CD8-positive, alpha-beta memory T cell (primary cell): ENCODE measurements at places on chromosomes 7 and 10.

DNA sequence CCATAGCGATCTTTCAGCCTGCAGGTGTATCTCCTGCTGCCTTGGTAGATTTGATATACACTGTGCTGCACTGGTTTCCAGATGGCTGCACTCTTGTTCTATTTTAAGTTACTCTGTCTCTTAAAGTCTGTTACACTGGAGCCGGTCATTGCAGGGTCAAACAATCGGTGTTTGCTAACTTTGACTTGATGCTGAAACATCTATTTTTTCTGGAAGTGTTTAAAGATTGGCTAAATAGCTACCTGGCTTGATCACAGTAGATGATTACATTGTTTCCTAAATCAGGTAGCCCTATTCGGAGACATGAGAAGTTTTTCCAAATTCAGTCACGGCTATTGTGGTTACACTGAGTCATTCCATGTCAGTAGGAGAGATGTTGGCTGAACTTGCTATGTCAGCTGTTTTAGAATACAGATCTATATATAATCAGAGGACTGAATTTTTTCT, 574.8 kb downstream of the ETV1 start:
- H3K27me3 ChIP-seq = no peaks in the 10 kb centered on the region
- no peaks in the 10 kb centered on the region for H3K4me1 ChIP-seq

- peak overlapping the region; percentile 94 for H3K27ac ChIP-seq
- H3K36me3 ChIP-seq = peaks cover 36% of the 10 kb centered on the region
- peaks cover 76% of the 10 kb centered on the region for H3K4me1 ChIP-seq
- H3K4me3 ChIP-seq = no peak overlapping the region
- H3K27me3 ChIP-seq = no peaks in the 10 kb centered on the region
- no peak for DNase-seq
These were observed 2.4 kb upstream of the MYO1G start for GRCh38 chr7:44981035-44981706.

DNA sequence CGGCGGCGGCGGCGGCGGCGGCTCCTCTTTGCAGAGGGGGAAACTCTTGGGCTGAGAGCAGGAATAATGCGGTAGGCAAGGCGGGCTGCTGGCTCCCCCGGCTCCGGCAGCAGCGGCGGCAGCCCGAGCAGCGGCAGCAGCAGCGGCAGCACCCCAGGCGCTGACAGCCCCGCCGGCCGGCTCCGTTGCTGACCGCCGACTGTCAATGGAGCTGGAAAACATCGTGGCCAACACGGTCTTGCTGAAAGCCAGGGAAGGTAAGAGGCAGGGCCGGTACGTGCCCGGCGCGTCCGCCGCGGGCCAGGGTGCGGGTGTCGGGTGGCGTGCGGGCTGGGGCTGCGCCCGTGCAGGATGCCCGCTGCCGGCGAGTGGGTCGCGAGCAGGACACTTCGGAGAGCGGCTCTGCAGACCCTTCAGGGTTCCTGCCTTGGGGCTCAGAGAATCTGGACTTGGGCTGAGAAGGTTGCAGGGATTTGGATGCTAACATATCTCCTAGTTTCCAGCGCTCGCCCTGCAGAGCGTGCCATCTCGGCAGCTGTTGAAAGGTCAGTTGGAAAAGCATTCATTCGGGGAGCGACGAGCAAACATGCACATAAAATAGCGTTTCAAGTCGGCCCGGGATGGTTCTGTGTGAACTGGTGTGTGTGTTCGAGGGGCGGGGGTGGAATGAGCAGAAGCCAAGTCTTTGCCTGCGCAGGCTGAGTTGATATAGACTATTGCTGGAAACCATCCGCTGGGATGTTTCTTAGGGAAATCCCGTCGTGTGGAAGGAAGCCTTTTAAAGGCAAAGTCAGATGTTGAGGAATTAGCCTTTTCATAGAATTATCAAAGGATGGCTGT, 562 bp downstream of the GRK5 start:
- no peaks in the 10 kb centered on the region for H3K27me3 ChIP-seq
- peak; percentile 56 for DNase-seq
- H3K36me3 ChIP-seq = no peaks in the 10 kb centered on the region
- H3K4me3 ChIP-seq = peak overlapping the region; percentile 78

DNA sequence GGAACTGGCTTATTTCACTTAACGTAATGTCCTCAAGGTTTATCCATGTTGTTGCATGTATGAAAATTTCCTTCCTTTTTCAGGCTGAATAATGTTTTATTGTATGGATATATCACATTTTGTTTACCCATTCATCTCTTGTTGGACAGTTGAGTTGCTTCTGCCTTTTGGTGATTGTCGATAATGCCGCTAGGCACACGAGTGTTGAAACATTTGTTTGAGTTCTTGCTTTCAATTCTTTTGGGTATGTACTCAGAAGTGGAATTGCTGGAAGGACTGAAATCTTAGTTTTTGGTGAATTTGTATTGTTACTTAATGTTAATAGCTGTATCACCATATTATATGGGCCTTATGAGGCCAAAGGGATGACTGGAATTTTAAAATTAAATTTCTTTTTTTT, 23.6 kb downstream of the CCNY start:
- no peak for DNase-seq
- no peaks in the 10 kb centered on the region for H3K27me3 ChIP-seq
- no peak overlapping the region for H3K27ac ChIP-seq
- no peaks in the 10 kb centered on the region for H3K36me3 ChIP-seq
- no peak overlapping the region for H3K4me3 ChIP-seq

GRCh38 chr7:34991938-34992840, 45.1 kb downstream of the DPY19L1 start:
- peak overlapping the region; percentile 27 for H3K27ac ChIP-seq
- peaks cover 9% of the 10 kb centered on the region for H3K4me1 ChIP-seq
- no peak overlapping the region for H3K4me3 ChIP-seq
- peak; percentile 36 for DNase-seq

DNA sequence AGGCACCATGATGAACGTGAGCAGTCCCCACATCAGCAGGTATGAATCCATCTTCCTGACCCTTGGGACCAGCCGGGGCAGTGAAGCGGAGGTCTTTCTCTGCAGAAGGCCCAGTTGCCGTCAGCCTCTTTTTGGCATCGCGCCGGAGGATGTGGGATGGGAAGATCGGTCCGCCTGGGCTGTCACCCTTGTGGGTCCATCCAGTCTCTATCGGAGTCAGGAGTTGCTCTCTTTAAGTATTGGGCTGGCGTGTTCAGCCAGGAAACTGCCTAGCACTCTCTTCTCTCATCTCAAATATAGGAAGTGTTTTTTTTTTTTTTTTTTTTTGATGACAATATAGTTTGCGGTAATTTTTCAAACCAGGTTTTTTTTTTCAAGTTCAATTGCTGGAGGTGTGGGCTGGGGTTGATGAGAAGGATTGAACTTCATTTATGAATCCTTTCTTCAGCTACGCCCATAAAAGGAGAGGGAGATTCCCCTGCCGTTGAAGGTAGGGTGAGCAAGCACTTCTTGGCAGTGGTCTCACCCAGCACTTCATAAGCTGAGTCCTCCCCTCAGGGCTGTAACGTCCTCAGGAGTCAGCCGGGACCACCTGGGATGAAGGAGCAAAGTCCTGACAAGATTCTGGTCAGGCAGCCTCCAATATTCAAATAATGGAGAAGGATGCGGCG, at the start of gene IL2RA:
Gene IL2RA, minus strand, starts transcription at position 267 of the 671 bp plus-strand sequence. Its CDS starts 216 bp downstream, at position 51.
- peak; percentile 72 for DNase-seq
- peaks cover 50% of the 10 kb centered on the region for H3K4me1 ChIP-seq
- peak within 1 kb of the TSS; percentile 32 for H3K27ac ChIP-seq
- peak within 1 kb of the TSS; percentile 66 for H3K4me3 ChIP-seq
- no peaks in the 10 kb centered on the region for H3K27me3 ChIP-seq
- H3K36me3 ChIP-seq = no peaks in the 10 kb centered on the region

- H3K27me3 ChIP-seq = no peaks in the 10 kb centered on the region
- no peak for DNase-seq
- H3K27ac ChIP-seq = no peak overlapping the region
- no peaks in the 10 kb centered on the region for H3K4me1 ChIP-seq
- H3K36me3 ChIP-seq = no peaks in the 10 kb centered on the region
These were observed 62.4 kb upstream of the MDFIC start for GRCh38 chr7:114859477-114859876.

DNA sequence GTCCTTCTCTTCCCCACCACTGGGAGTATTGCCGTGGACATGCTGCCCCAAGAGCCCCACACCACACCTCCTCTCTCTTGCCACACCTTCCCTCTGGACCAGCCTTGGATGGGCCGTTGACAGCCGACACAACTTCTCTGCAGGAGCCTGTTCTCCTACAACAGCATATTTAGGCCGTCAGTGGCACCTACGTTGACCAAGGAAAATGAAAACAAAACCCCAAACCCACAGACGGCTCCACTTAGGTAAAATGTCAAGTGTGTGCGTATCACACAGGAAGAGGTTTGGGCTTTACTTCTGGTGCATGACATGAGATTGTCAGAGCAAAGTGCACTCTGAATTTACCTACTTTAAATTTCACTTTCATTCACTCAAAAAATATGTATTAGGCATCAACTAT, 246.6 kb downstream of the ZMYND11 start:
- no peaks in the 10 kb centered on the region for H3K27me3 ChIP-seq
- no peak overlapping the region for H3K27ac ChIP-seq
- DNase-seq = no peak
- no peaks in the 10 kb centered on the region for H3K36me3 ChIP-seq
- H3K4me3 ChIP-seq = no peak overlapping the region

GRCh38 chr10:16570731-16571130, 49.1 kb upstream of the C1QL3 start:
- no peaks in the 10 kb centered on the region for H3K27me3 ChIP-seq
- H3K36me3 ChIP-seq = no peaks in the 10 kb centered on the region
- H3K27ac ChIP-seq = no peak overlapping the region
- DNase-seq = no peak

- no peaks in the 10 kb centered on the region for H3K27me3 ChIP-seq
- H3K4me3 ChIP-seq = no peak overlapping the region
- H3K36me3 ChIP-seq = no peaks in the 10 kb centered on the region
- H3K27ac ChIP-seq = no peak overlapping the region
- DNase-seq = no peak
These were observed 276.1 kb downstream of the GLRX3 start for GRCh38 chr10:130412317-130412716.

- no peaks in the 10 kb centered on the region for H3K4me1 ChIP-seq
- H3K4me3 ChIP-seq = no peak overlapping the region
- H3K27ac ChIP-seq = no peak overlapping the region
- H3K27me3 ChIP-seq = no peaks in the 10 kb centered on the region
- H3K36me3 ChIP-seq = no peaks in the 10 kb centered on the region
These were observed 296.0 kb upstream of the KIAA1217 start for GRCh38 chr10:23912884-23913404.

DNA sequence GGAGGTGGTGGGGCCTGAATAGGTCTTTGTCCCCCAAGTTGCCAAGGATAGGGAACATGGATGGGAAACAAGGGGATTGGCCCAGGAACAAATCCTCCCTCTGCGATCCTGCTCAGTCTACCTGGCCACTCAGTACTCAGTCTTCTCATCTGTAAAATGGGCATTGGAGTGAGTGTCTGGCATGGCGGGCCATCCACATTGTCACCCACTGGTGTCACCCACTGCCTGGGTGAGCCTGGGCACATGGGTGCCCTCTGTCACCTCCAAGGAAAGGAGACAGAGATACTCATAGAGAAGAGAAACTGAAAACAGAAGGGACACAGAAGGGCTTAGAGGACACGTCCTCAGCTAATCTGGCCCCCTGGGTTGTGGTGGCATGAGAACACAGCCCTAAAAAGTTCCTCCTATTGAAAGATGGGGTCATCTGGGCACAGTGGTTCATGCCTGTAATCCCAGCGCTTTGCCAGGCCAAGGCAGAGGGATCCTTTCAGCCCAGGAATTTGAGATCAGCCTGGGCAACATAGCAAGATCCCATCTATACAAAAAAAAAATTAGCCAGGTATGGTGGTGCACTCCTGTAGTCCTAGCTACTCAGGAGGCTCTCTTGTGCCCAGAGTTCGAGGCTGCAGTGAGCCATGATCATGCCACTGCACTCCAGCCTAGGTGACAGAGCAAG, 12.5 kb upstream of the TNRC18 start:
- no peak overlapping the region for H3K4me3 ChIP-seq
- H3K36me3 ChIP-seq = no peaks in the 10 kb centered on the region
- H3K4me1 ChIP-seq = no peaks in the 10 kb centered on the region
- DNase-seq = no peak
- no peaks in the 10 kb centered on the region for H3K27me3 ChIP-seq

DNA sequence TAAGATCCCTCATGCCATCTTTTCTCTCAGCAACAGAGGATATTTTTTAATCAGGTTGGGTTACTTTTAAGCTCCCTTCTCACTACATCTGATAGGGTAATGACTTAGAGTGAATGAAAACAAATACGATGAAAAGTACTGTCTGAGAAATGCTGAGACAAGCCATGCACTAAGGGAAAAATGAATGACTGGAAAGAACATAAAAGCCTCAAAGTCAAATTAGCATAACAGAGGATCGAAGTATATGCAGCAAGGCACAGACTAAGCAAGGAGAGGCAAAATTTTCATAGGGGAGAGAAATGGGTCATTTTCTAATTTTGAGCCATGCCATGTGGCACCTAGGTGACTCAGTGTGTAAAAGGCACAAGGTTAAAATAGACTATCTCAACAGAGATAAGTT, 8.5 kb upstream of the POT1 start:
- H3K36me3 ChIP-seq = no peaks in the 10 kb centered on the region
- no peak overlapping the region for H3K27ac ChIP-seq
- no peaks in the 10 kb centered on the region for H3K27me3 ChIP-seq
- DNase-seq = no peak

- no peak overlapping the region for H3K4me3 ChIP-seq
- no peak for DNase-seq
- H3K27me3 ChIP-seq = no peaks in the 10 kb centered on the region
- H3K27ac ChIP-seq = no peak overlapping the region
- H3K36me3 ChIP-seq = no peaks in the 10 kb centered on the region
These were observed 38.1 kb upstream of the AGBL3 start for GRCh38 chr7:134948246-134948645.
